NCI-H1417 (cell line): ENCODE measurements at places on chromosomes 7 and 10.

DNA sequence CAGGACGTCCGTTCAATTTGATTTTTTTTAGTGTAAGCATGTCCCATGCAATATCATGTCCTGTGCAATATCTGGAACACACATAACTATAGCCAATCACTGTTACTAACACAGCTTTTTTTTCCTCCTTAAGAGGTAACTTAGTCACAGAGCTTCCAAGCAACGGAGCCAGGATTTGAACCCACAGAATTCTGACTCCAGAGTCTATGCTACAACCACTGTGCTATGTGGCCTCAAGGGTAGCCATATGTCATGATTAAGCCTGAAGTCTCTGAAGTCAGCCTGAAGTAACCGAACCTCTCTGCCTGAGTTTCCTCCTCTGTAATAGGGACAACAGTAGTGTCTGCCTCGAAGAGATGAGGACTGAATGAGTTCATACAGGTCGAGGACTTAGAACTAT, 42.2 kb upstream of the TCF7L2 start:
- no peak for DNase-seq

DNA sequence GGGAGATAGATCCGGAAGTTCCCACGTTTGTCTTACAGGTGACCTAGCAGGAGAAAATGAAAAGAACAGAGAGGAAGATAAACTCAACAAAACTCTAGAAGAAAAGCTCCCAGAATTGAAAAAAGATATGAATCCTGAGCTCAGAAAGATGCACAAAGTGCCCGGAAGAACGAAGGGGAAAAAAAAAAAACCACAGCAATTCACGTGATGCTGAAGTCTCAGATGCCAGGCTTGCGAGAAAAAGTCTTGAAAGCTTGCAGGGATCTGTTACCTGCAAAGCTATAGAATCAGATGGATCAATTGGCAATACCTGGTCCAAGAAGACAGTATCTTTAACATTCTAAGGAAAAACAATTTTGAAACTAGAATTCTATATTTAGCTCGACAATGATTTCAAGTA, 33.5 kb downstream of the CARD11 start:
- DNase-seq = no peak

GRCh38 chr7:81264116-81264515, 345.3 kb upstream of the SEMA3C start:
- DNase-seq = no peak

DNA sequence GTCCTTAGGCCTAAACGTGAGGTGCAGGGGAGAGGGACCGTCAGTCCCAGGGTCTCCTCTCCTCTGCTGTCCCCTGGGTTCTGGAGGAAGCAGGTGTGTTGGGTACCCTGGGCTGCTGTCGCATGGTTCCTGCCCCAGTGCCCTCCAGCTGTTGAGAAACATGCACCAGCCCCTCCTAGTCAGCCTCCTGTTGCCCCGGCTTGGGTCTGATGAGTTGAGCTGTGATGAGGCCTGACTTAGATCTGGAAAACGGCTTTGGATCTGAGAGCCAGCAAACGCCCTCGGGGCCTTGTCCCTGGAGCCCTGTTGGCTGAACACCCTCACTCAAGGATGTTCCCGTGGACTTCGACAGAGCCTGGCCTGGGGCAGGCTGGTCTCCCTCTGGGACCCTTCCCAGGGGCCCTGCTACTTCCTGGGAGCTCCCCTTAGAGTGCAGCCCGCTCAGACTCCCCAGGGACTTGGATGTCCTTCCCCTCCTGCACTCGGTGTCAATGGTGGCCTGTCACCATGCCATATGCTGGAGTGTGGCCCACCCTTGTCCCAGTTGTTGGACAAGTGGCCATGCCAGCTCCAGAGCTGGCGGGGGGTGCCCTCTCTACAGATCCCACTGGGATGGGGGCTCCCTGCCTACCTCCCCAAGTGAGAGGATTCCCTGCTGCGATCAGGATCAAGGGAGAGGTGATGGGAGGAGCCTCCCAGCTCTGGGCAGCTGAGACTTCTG, 12.3 kb downstream of the ZNF316 start:
- DNase-seq = no peak

GRCh38 chr10:98446661-98447221, at the start of gene HPS1:
Gene HPS1, minus strand, starts transcription at chr10:98446935. Its CDS starts 3,695 bp downstream, at chr10:98443240.
- peak; percentile 54 for DNase-seq

DNA sequence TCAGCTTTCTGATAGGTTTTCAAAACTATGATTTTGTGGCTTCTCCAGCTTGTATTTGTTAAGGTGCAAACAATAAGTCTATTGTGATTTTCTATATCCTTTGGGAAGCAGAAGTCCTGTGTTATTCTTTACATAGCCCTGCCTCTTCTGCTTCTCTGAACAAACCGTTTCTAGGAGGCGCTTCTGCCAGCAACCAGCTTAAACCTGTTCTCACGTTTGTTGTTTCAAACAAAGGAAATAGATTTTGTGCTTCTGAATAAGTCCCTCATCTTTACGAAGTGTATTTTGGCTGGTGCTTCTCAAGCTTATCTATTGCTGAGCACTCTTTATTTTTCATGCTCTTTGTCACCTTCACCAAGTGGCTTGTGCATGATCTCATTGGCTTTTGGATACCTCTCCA, 61.0 kb downstream of the VTI1A start:
- DNase-seq = no peak

DNA sequence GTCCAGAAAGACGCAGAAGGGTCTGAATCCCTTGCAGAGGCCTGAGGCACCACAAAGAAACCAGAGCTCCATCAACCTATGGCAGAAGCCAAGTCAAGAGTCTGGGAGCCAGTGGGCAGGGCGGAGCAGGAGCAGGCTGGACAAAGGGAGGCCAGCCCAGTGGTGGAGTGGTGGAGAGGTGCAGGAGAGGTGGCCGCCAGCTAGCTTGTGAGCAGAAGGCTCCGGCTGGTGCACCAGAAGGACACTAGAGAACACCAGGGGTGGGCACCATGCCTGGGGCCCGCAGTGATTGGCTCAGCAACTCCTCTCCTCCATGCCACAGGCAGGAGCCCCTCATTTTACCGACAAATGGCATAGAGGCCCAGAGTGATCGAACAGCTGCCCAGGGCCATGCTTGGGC, 186.6 kb downstream of the GRID1 start:
- no peak for DNase-seq

DNA sequence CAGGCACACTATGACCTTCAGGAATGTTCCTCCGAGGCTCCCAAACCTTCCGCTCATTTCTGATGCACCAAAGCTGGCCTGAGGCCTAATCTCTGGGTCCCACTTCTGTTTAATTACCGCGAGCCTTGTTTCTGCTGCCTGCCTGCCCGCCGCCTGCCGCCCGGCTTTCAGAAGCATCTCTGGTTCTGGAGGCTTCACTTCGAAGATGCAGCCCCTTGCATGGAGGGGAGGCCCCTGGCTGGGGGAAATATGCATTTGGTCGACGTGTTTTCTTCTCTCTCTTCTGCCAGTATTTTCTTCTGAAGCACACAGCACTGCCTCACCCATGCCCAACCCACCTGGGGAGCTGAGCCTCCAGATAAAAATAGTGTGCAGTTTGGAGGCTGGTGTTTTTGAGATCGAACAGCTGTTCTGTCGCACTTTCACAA, 166.9 kb downstream of the PAXIP1 start:
- DNase-seq = no peak

DNA sequence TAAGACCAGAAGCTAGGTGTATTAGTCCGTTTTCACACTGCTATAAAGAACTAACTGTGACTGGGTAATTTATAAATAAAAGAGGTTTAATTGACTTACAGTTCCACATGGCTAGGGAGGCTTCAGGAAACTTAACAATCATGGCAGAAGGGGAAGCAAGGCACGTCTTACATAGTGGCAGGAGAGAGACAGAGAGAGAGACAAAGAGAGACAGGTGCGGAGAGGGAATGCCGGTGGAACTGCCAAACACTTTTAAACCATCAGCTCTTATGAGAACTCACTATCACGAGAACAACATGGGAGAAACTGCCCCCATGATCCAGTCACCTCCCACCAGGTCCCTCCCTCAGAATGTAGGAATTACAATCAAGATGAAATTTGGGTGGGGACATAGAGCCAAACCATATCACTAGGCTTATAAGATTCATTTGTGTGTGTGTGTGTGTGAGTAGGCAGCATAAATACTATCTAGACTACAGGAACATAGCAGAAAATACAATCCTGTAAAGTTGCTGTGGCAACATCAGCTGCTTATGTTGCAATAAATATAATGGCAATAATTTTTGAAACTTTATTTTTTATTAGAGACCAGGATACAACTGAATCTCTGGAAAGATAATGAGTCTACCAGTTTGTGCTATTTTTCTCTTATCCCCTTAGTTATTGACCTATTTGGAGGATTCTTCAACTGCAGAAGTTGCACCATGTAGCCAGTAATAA, 77.1 kb downstream of the NRF1 start:
- no peak for DNase-seq

DNA sequence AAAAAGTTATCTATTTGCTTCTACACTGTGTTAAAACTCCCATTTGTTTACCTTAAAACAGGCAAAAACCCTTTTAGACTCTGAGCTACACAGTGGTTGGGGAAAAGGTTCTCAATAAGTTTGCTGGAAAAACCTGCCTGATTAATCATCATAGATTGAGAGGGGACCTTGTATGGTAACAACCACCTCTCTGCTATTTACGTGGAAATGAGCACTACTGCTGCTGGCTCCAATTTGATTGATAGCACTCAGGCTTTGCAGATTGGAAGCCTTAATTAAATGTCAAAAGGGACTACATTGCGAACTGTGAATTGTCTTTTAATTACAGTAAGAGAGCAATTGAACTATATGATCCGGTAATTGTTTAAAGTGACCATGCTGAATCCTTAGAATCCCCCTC, 119.0 kb upstream of the IMMP2L start:
- DNase-seq = no peak

GRCh38 chr7:47008461-47008860, 573.5 kb downstream of the TNS3 start:
- no peak for DNase-seq

DNA sequence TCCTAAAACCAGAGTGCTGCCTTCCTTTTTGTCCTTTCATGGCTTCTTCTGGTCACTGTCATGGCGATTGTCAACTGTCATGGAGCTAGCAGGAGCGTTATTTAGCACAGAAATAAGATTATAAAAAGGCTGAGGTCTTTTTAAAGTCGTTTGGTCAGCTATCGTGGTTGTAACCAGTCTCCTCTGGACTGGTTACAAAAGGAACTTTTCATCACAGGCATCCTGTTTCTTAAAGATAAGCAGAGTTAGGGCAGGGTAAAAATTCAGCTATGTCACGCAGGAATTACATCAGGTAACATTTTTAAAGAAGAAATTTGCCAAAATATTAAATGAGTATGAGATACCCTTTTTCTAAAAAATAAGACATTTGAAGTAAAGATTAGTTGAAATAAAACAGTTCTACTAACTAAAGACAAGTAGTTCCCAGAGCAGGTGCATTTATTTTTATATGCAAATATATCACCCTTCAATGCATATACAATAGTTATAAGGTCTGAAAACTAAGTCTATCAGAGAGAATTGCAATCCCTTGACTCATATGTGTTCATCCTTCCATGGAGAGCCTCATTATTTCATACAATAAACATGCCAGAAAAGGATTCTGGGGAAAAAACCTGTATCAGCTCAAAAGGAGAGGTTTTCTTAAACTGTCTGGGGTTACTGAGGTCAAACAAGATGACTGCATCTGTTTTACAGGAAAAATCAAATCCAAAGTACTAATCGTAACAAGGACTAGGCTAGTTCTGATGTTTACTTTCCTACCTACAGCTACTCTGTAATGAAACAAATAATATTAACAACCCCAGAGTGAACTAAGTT, 20.9 kb downstream of the FAM24A start:
- no peak for DNase-seq

- DNase-seq = no peak
Observed at GRCh38 chr7:90965211-90965610, 299.0 kb upstream of the FZD1 start.

DNA sequence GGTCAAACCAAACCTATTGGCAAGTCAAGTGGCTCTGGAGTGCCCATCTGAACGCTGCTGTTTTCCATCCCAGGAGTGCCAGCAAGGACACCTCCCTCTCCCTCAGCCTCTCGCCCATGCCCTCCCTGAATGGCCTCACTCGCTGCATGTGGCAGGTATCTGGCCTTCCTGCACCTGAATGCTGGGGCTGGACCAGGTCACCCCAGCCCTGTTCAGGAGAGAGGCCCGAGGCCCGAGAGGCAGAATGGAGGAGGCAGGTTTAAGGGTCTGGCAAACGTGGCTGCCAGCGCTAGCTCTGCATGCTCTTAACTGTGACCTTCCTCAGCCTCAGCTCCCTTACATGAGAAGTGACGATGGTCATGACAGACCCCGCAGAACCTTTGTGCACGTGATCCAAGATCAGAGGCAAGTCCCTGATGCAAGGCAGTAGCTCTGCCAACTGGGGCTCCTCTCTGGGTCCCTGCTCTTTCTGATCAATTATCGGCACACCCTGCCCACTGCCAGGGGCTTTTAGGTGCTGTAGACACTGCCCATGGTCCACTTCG, 295.7 kb upstream of the ZMIZ1 start:
- no peak for DNase-seq

GRCh38 chr7:123797673-123798531, 47.1 kb upstream of the HYAL4 start:
- DNase-seq = peak; percentile 84

DNA sequence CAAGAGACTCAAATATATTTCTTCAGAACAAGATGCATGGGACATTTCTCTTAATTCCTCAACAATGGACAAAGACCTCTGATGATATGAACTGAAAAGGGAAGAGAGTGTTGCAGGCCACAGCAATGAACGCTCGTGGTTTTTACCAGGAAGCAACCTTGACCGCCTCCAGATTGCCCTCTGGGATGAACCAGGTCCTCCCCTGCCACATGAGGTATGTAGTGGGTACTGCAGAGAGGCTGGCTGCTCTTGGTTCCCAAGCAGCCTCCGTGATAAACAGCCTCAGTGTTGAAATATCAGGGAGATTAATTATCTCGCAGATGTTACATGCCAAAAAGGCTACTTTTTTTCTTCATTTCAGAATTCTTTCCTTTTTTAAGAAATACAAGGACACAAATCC, 338.8 kb downstream of the ELMO1 start:
- no peak for DNase-seq

DNA sequence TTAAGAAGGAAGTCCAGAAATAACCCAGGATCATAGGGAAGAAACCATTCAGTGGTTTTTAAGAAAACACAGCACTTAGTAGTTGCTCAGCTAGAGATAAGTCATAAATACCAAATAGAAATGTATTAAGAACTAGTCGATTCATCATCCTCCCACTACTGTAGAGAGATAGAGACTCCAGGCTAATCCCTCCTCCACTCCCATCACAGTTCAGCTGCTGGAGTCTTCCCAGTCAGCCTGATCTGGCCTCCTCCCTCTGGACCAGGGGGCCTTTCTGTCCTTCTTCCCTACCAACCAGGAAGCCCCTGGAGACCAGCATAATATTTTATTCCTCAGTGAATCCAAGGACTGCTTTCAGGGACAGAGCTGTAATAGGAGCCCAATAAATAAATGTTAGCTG, 294.1 kb upstream of the YAE1 start:
- DNase-seq = no peak

DNA sequence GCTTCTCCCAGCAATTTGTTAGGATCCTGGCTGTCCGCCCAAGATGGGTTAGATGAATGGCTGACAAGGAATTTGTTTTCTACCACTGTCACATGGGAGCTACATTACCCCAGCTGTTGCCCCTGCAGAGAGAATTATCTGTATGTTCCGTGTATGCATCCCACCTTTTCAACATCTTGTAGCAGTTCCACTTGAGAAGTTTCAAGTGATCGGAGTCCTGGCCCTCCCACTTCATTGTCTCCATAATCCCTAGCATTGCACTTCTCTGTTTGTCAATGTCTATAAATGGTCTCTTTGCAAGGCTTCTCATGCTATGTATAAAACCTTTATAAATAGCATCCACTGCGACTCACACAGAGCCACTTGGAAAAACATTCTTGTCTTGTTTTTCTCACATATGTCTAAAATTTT, 972.5 kb downstream of the CNTNAP2 start:
- DNase-seq = peak; percentile 45
